OCI-LY7 (cell line): ENCODE measurements at places on chromosomes 2 and 18.
A peak's percentile ranks its signal among the peaks of the same experiment; 100 is the strongest.

DNA sequence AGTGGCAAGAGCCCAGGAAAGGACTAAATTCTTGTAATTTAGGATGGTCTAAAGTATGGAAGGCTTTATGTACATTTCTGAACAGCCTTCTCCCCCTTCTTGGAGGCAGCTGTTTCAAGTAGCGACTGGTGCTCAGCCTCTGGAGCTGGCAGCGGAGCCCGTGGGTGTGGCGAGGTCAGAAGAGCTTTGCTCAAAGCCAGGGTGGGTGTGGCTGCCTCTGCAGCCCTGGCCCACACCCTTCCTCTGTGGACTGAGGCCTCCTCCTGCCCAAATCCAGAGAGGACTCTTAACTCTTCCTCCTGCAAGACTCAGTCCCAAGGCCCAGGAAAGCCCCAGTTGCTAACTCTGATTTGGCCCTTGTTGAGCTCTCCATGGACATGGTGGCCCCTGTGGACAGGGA, 202.1 kb upstream of the REV1 start:
- DNase-seq: no peak

DNA sequence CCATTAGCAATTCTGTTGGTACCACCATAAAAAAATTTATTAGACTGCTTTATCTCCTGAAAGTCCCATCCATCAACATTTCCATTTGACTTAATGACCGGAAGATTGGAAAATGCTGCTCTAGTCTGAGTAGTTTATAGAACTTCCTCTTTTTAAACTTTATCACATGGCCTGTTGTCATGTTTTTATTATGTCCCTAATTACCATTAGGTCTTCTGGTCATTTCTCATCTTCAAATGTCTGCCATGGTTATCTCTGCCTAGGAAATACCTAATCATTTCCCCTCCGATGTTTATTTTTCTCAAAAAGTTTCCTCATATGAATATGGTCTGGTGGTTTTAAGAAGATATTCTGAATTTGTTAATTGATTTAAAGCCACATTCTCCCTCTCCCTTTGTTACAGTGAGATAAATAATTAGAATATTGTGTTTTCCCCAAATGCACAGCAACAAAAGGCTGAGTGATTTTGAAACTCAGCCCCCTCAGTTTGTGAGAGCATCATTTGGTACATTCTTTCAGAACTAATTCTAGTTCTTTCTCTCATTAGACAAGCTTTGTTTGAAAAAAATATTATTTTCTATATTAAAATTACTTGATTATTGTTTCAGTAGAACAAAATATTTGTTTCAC, 317.1 kb upstream of the ST6GAL2 start:
- DNase-seq: no peak

DNA sequence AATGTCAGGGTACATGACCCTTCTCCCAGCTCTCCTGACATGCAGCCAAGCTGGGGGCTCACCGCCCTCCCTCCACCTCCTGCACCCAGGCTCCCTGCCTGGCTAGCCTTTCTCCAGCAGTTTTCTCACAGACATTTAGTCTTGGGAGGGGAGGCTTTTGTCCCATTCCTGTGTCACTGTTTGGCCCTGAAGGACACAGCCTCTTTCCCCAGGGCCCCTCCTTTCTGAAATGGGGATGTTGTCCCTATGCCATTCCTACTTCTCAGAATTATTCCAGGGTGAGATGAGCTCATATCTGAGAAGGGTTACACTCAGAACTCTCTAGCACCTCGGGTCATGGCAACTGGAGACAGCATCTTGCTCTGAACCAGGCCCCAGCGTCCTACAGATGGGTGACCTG, 47.3 kb upstream of the MRPL33 start:
- DNase-seq: no peak

- DNase-seq: no peak
Observed at GRCh38 chr2:101807242-101807641, 109.7 kb downstream of the MAP4K4 start.

- DNase-seq: no peak
Observed at GRCh38 chr2:74051504-74051903, 66.8 kb downstream of the TET3 start.

- peak; percentile 2 for DNase-seq
Observed at GRCh38 chr2:67048314-67048713, 348.8 kb upstream of the ETAA1 start.

GRCh38 chr2:146221826-146222225, 1623.0 kb upstream of the ACVR2A start:
- no peak for DNase-seq

DNA sequence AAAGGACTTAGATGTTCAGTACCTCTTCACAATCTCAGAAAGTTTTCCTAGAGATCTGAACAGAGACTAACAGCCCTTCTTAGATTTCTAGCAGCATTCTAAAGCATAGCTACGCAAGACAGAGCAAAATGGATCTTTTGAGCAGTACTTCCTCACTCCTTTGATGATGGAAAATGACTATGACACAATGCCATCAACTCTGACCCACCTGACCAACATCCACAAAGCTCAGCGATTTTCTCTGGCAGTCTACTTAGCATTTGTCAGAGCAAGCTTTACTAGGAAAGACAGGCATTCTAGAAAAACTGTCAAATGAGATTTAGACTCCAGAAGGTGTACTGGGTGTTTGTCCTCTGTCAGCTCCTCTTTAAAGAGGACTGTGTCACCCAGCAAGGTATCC, 180.9 kb upstream of the ACVR2A start:
- DNase-seq: no peak

DNA sequence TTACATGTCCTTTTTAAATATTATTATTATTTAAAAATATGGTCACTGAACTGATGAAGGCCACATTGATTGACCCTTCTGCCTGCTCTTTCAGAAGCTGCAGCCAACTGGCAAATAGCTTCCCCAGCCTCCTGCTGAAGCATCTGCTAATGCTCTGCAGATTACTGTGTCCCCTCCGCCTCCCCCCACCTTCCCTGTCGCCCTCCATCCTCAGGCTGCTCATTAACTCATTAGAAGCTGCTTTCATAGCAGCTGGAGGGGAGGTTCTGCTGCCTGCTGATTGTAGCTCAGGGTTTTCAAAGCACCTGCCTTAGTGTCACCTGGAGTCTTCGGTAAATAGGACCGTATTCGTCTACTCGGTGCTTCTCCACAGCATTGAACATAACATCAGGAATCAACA, 24.8 kb upstream of the LMAN1 start:
- DNase-seq: no peak

GRCh38 chr2:10145519-10146357, 23.2 kb downstream of the RRM2 start:
- DNase-seq: no peak

DNA sequence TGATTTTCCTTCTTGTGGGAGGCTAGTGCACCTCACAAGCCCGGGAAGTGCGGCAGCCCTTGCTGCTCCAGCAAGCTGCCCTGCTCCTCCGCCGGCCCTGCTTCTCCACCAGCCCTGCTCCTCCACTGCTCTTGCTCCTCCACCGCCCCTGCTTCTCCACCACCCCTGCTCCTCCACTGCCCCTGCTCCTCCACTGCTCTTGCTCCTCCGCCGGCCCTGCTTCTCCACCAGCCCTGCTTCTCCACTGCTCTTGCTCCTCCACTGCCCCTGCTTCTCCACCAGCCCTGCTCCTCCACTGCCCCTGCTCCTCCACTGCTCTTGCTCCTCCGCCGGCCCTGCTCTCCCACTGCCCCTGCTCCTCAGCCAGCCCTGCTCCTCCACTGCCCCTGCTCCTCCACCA, 95.6 kb downstream of the NDUFA10 start:
- DNase-seq: no peak
